ENCODE measurements at places on chromosomes 2 and 18. TPM values are rescaled to one million over a fixed set of nuclear protein-coding genes. Genes with fewer than 3 reads are reported as not detected.

CD207 gene
- not detected for total RNA-seq

- DNase-seq, result peak; percentile 77
Measured at GRCh38 chr2:127146071-127146725, 39.2 kb upstream of the BIN1 start.

CCDC148 gene
- total RNA-seq, result not detected

DNA sequence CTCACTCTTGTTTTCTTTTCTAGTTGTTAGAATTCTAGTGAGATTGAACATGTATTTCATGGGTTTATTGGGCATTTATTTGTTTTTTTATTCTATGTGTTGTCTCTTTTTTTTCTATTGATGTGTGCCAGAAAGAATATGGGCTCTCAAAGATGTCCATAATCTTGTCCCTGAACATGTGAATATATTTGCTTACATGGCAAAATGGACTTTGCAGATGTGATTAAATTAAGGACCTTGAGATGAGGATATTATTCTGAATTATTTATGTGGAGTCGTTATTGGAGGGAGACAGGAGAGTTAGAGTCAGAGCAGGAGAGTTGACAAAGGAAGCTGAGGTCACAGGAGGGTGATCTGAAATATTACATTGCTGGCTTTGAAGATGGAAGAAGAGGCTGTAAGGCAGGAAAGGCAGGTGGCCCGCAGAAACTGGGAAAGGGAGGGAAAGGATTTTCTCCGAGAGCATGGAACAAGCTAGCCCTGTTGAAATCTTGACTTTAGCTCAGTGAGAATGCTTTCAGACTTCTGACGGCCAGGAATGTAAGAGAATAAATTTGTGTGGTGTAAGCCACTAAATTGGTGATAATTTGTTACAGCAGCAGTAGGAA lies 82.8 kb downstream of the NABP1 start:
- DNase-seq, result no peak

GRCh38 chr2:71385012-71385411 lies 53.4 kb downstream of the ZNF638 start:
- no peak for DNase-seq

ARHGEF33 gene
- 0.07 TPM for total RNA-seq

CHRNG gene
- total RNA-seq, result 35.5 TPM

DNA sequence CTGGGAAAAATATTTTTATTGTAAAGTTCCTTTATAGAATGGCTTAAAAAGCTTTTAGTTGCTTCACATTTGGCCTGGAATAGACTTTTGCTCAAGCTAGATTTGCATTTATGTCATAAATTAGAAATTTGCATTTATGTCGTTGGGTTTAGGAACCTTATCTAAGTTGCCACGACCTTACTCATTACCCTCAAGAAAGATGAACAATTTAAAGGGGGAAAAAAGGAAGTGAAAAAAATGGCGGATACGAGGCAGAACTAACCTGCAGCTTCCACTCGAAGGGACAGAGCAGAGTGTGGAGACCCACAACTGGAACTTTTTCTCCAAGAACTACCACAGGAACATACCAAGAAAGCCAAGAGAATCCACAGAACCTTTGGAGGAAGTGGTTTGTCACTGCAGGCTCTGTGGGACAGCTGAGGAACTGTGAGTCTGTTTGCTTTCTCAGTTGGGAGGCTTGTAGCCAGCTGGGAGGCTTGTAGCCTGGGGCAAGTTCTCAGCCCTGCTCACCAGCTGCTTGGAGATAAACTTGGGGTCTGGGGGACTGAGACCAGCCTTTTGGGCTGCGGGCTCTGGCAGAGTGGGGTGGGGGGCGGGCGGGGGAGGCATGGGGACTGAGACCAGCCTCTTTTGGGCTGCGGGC lies 349.9 kb upstream of the MEIS1 start:
- DNase-seq, result no peak

DNA sequence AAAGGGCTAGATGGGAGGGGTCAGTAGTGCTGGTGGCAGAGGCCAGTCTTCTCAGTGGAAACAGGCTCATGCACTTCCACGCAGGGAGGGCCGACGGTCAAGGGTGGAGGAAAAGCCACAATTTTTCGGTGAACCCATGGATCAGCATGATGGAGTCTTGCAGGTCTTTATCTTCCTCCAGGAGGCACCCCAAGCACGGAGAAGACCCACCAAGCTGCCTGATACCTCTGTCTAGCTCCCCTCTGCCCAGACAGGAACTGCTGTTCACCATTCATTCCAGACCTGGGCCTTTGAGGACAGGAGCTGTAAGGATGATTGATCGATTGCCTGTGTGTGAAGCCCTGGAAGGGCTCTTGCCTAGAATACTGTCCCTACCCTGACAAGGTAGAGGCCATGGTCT lies 2.8 kb upstream of the LRRFIP1 start:
- no peak for DNase-seq

DYNAP gene
- total RNA-seq, result not detected

DNA sequence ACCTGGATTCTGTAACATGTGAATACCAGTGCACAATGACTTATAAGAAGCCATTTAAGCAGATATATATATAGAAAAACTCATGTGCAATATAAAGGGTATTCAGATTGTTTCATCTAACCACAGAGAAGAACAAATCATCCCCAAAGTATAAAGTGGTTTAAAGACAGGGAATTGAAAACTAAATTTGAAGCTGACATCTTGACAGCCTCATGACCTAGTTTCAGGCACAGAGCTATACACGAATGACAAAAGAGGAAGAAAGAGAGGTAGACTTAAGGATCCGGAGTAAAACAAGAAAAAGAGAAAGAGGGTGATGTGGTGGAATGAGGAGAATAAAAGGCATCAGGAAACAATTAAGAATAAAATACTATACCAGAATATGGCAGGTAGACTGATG lies 194.5 kb downstream of the EPHA4 start:
- DNase-seq, result no peak

DNA sequence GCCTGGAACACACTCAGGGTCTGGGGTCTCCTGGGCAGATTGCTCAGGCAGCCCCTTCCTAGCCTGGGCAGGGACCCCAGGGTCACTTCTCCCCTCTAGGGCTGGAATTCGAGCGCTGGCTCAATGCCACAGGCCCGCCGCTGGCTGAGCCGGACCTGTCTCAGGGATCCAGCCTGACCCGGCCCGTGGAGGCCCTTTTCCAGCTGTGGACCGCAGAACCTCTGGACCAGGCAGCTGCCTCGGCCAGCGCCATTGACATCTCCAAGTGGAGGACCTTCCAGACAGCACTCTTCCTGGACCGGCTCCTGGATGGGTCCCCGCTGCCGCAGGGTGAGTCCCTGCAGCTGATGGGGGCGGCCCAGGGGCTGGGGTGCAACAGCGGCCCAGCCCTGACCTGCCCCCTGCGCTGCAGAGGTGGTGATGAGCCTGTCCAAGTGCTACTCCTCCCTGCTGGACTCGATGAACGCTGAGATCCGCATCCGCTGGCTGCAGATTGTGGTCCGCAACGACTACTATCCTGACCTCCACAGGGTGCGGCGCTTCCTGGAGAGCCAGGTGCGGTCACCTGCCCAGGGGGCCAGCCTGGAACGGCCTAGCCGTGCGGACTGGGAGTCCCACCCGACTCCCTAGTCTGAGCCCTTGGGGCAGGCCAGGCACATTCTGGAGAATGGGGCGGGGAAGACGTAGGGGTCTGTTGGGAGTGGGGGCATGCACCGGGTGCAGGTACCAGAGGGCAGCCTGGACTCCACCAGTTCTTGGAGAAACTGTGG lies 8.3 kb downstream of the RNPEPL1 start:
- no peak for DNase-seq

DNA sequence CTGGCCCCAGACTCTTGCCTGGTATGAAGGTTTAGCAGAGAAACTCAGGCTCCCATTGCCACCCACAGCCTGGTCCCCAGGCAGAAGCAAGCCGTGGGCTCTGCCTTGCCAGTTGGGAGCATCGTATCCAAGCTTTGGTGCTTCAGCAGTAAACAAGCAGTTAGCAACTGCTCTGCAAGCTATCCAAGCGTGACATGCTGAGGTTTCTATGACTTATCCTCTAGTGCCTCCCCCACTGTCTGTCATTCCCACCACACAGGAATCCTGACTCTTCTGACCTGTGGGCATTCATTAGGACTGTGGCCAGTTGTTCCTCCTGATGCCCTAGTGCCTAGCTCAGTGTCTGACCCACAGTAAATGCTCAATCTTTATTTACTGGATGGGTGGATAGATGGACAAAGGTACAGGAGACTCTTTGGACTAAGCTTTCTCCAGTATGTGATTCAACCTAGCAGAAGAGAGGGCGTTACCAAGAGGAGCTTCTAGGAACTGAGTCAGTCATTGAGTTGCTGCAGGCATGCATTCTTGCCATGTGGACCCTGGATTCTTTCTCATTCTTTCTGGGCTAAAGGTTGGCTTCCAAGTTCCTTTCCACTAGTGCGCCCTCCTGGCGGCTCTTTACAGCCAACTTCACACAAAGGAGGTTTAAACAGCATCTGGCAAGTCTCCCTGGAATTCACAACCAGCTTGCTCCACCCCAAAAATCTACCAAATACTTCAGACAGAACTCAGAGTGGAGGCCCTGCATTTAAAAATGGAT lies 40.6 kb upstream of the MRPL19 start:
- DNase-seq, result no peak

RFX8 gene
- total RNA-seq, result 0.27 TPM

GRCh38 chr18:3213300-3214059 lies 6.3 kb downstream of the MYOM1 start:
- no peak for DNase-seq

DNA sequence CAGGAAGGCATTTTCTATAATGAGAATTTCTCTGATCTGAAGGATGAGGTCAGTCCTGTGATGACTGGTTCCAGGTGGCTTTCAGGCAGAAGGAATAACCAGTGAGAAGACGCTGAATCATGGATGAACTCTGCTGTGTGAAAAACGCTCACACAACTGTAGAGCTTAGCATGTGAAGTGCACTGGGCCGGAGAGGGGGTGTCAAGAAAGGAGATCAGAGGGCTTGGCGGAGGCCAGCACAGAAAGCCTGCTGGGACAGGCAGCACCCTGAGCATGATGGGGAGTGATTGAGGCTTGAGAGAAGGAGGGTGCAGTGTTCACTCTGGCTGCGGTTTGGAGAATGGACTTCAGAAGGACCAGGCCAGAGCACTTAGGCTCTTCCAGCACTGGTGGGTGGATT lies 236.5 kb downstream of the TPGS2 start:
- DNase-seq, result no peak

- DNase-seq, result no peak
Measured at GRCh38 chr2:122758967-122759366, 1003.5 kb downstream of the TSN start.

ANKRD23 gene
- 1,565 TPM for total RNA-seq

DNA sequence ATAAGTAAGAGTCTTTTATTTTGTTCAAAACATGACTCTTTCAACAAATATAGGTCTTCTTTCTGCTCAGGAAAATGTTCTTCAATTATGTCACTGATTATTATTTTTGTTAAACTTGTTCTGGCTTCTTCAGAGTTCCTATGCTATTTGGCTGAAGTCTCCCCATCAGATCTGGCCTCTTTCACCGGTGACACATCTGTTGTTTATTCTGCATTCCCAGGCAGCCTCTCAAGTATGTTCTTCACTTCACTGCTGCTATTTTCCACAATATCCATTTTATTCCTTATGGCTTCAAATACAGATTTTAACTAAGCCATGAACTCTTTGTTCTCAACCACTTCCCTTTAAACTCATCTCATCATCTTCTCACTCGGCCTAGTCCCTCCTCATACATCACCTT lies 45.7 kb downstream of the HDAC4 start:
- DNase-seq, result no peak

Measured in gastrocnemius medialis (tissue), 4 donors.